ENCODE measurements at places on chromosomes 7 and 10. TPM values are rescaled to one million over a fixed set of nuclear protein-coding genes. Genes with fewer than 3 reads are reported as not detected.

DNA sequence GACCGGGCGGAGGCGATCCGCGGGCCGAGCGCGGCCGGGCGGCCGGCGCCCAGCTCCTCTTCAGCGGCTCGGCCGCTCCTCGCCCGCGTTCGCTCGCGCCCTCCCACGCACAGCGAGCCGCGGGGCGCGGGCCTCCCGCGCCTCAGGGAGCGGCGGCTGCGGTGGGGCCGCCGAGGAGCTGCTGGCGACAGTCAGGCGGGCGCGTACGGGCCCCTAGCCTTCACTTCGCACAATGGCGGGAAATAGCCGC, at the start of gene MCMBP:
Gene MCMBP (minus strand): TSS at position 234 of the 250 bp plus-strand sequence. CDS start 259 bp downstream, outside the sequence.
- H3K4me1 ChIP-seq = peaks cover 40% of the 10 kb centered on the region
- no peaks in the 10 kb centered on the region for H3K27me3 ChIP-seq
- H3K4me3 ChIP-seq = peak within 1 kb of the TSS; percentile 91

- H3K4me3 ChIP-seq = no peak overlapping the region
- DNase-seq = no peak
- peaks cover 9% of the 10 kb centered on the region for H3K4me1 ChIP-seq
- H3K36me3 ChIP-seq = peaks cover 16% of the 10 kb centered on the region
- no peaks in the 10 kb centered on the region for H3K27me3 ChIP-seq
Measured at GRCh38 chr7:152363798-152364197, 72.0 kb downstream of the KMT2C start.

- peaks cover 29% of the 10 kb centered on the region for H3K36me3 ChIP-seq
- H3K27me3 ChIP-seq = peaks cover 5% of the 10 kb centered on the region
- H3K4me3 ChIP-seq = no peak overlapping the region
- no peak for DNase-seq
Measured at GRCh38 chr7:116259871-116260440, 49.6 kb downstream of the TES start.

GRCh38 chr10:131475803-131476202, 164.3 kb upstream of the TCERG1L start:
- no peaks in the 10 kb centered on the region for H3K27me3 ChIP-seq
- H3K4me3 ChIP-seq = no peak overlapping the region
- H3K36me3 ChIP-seq = no peaks in the 10 kb centered on the region
- no peaks in the 10 kb centered on the region for H3K4me1 ChIP-seq

GRCh38 chr10:25226775-25227682, 52.2 kb downstream of the GPR158 start:
- DNase-seq = peak; percentile 23
- H3K4me1 ChIP-seq = no peaks in the 10 kb centered on the region
- H3K27ac ChIP-seq = no peak overlapping the region
- no peaks in the 10 kb centered on the region for H3K36me3 ChIP-seq

DNA sequence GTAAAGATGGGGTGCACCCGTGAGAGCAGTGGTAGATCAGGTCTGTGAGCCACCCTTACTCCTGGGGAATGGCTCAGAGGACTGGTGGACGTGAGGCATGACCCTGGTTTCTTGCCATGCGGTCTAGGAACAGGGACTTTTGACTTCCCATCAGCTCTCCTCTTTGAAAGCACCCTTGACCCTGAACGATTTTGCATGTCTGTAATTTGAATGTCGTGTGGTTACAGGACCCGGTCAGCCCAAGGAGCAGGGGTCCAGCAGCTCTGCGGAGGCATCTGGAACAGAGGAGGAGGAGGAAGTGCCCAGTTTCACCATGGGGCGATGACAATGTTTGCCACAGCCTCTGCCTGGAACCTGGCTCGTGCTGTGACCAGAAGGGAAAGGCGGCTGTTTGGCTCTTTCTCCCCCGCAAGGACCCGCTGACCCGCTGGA, 8.6 kb upstream of the ORAI2 start:
- peaks cover 65% of the 10 kb centered on the region for H3K36me3 ChIP-seq
- H3K27me3 ChIP-seq = no peaks in the 10 kb centered on the region
- peak overlapping the region; percentile 99 for H3K27ac ChIP-seq
- peaks cover 79% of the 10 kb centered on the region for H3K4me1 ChIP-seq
- DNase-seq = no peak

GRCh38 chr10:44971935-44972757, 6.5 kb downstream of the DEPP1 start:
- no peak overlapping the region for H3K4me3 ChIP-seq
- no peaks in the 10 kb centered on the region for H3K27me3 ChIP-seq
- H3K27ac ChIP-seq = no peak overlapping the region
- H3K4me1 ChIP-seq = peaks cover 45% of the 10 kb centered on the region
- no peak for DNase-seq

DNA sequence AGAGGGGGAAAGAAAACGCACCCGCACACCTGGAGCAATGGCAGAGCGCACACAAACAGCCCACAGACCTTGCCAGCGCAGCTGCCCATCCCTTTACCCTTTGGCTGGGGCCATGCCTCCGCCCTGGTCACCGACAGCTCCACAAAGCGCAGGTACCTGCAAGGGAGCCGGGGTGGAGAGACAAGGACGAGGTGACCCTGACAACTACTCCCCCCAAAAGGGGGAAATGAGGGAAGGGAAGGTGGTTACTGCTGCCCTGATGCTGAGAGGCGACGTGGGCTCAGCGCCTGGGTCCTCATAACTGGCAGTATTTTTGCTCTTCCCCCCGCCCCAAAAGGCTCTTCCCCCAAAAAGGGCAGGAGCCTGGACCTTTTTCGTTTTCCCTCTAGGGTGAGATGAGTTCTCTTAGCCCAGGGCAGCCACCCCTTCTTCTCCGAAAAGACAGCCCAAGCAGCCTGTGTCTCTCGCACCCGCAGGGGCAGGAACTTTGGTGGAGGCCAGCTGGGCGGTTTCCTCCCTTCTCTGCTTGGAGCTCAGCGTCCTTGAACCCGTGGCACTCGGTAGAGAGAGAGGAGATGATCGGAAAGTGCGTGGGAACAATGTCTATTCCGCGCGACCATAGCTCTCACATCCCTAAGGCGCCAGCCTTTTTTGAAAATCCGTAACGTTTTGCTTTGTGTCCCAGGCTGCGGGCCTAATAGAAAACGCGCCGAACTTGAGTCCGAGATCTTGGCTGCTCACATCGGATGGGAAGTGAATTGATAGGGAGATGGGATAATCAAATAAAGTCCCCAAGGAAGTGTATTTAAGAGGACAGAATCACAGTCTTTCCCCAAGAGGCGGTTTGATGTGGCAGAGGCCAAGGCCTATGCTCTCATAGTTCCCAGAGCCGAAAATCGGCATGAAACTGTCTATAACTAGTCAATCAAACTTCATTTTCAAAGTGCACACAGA, 1.0 kb downstream of the NKX2-3 start:
- H3K4me3 ChIP-seq = no peak overlapping the region
- DNase-seq = no peak
- H3K36me3 ChIP-seq = peaks cover 8% of the 10 kb centered on the region
- H3K27ac ChIP-seq = no peak overlapping the region
- H3K4me1 ChIP-seq = peaks cover 57% of the 10 kb centered on the region
- H3K27me3 ChIP-seq = peaks cover 91% of the 10 kb centered on the region

DNA sequence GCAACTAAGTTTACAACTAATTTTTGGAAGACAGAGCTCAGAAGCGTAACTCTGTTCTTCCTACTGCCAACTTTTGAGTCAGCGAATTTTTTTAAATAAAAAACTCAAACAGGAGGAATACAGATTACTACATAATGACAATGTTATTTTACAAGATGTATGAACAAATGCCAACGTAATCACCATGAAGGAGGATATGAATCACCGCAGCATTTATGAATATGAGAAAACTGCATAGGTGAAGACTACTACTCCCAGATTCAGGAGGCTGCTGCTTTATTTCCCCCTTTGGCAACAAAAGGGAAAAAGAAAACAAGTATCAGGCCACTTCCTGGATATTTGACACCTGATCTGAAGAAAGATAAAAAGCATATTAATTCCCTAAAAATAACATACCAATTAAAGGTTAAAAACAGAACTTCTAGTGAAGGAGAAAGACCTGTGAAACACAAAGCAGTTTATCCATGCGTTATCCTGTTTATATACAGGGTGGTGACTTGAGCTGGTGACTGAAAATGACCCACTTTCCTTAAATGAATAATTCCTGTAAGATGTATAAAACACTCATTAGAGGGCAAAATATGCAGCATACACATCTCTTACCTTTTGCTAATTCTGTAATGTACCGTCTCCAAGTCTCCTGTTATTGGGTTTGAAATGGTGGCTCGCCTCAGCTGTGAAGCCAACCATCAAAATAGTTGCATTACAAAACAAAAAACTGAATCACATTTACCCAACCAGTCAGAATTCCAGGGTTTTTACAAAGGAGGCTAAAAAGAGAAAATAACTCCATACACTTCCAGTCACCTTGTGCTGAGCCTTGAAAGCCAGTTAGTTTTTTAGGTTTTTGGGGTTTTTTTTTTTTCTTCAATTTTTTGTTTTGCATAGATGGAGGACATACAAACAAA, 52.0 kb downstream of the P4HA1 start:
- H3K27me3 ChIP-seq = no peaks in the 10 kb centered on the region
- no peak overlapping the region for H3K4me3 ChIP-seq
- no peak overlapping the region for H3K27ac ChIP-seq
- H3K36me3 ChIP-seq = peaks cover 37% of the 10 kb centered on the region
- no peak for DNase-seq
- peaks cover 4% of the 10 kb centered on the region for H3K4me1 ChIP-seq

DNA sequence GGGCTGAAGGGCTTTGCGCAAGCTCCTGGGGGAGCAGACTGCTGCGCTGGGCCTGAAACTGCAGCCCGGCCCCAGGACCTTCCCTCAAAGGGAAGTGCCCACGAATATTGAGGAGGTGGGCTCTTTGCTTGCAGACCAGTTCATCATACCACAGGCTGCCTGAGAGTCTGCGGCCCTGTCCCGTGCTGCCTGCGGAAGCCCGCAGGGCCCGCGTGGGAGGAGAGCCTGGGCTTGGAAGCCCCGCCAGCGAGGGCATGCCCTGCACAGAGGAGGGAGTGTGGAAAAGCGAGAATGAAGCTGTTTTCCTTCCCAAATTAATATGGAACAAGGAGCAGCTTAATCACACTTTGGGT, 83.6 kb upstream of the MKI67 start:
- H3K36me3 ChIP-seq = no peaks in the 10 kb centered on the region
- peak overlapping the region; percentile 73 for H3K4me3 ChIP-seq
- H3K27me3 ChIP-seq = peaks cover 11% of the 10 kb centered on the region
- H3K4me1 ChIP-seq = peaks cover 13% of the 10 kb centered on the region
- DNase-seq = no peak

DNA sequence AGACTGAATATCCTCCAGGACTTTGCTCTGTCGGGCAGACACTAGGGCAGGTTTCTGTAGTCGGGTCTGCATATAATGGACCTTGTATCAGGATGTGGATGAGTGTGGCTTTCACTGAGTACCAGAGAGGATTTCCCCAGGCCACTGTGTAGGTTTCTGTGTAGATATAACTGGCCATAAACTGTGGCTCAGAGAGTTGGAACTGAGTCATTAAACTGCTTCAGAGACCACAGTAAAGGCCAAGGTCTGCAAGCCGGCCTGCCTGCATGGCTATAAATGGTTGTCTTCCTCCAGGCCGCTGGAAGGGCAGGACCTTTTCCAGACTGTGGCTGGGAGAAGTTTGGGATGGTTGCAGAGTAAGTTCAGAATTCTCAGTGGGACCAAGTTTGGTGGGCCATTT, 16.9 kb downstream of the ZNF92 start:
- DNase-seq = no peak
- H3K4me3 ChIP-seq = no peak overlapping the region
- no peaks in the 10 kb centered on the region for H3K27me3 ChIP-seq
- H3K4me1 ChIP-seq = peaks cover 6% of the 10 kb centered on the region

DNA sequence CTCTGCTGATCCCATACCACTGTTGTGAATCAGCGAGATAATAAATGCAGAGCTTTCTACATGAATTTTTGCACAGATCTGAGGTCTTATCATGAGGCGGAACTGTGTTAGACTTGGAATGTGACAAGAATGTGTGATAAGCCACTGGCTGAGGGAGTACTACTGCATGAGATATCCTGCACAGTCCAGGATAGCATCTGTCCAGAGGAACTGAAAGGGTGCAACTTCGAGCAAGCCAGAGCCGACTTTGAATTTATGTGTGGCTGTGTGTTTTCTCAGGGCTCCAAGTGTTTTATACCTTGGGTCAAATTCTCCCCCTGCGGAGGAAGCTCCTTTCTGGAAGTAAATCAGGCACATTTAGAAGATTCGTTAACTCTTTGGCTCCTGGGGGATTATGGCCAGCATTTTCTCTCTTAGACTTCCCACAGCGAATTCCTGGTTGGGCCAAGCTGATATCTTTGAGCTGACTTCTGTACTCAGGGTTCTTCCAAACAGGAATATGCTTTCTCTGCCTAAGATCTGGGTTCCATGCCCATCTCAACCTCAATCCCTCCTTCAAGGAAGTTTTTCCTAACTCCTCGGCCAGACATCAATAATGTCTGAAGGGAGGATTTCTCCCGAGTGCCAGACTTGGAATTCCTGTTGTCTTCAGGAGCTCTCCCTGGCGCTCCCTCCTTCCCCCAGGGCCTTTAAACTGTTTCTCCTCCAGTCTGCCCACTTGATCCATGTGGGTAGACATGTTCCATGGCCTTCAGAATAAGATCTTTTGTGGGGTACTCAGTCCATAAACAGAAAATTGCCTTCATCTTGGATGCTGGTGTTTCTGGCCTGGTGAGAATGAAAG, 2.5 kb upstream of the MEST start:
- no peak for DNase-seq
- peaks cover 35% of the 10 kb centered on the region for H3K4me1 ChIP-seq
- H3K36me3 ChIP-seq = peaks cover 10% of the 10 kb centered on the region
- no peak overlapping the region for H3K4me3 ChIP-seq

GRCh38 chr10:72085864-72086465, 2.4 kb downstream of the SPOCK2 start:
- H3K4me1 ChIP-seq = peaks cover 75% of the 10 kb centered on the region
- peak; percentile 41 for DNase-seq
- no peaks in the 10 kb centered on the region for H3K27me3 ChIP-seq
- H3K27ac ChIP-seq = peak overlapping the region; percentile 94
- H3K4me3 ChIP-seq = peak overlapping the region; percentile 87

- H3K4me1 ChIP-seq = peaks cover 44% of the 10 kb centered on the region
- no peaks in the 10 kb centered on the region for H3K36me3 ChIP-seq
- no peak for DNase-seq
- H3K27ac ChIP-seq = no peak overlapping the region
- H3K27me3 ChIP-seq = peaks cover 7% of the 10 kb centered on the region
- H3K4me3 ChIP-seq = no peak overlapping the region
Measured at GRCh38 chr10:12509794-12510100, 160.4 kb downstream of the CAMK1D start.

Gene MAD1L1
- total RNA-seq = 79.8 TPM

Gene LIPJ
- total RNA-seq = not detected

Gene NAT16
- total RNA-seq = not detected

Gene CADPS2
- total RNA-seq = not detected

Gene INSIG1
- 89.1 TPM for total RNA-seq

Gene BTBD16
- total RNA-seq = not detected

Gene GDF2
- total RNA-seq = not detected

Gene ETV1
- total RNA-seq = not detected

Gene CCT6A
- total RNA-seq = 170 TPM

Gene ZNF727
- total RNA-seq = not detected

Gene MAT1A
- not detected for total RNA-seq

Gene VPS26A
- 61.9 TPM for total RNA-seq

Gene HPS1
- 91.9 TPM for total RNA-seq

Gene SPDYE6
- not detected for total RNA-seq

Gene PAPOLB
- total RNA-seq = 0.08 TPM
